ENCODE measurements at places on chromosomes 4 and X. TPM values are rescaled to one million over a fixed set of nuclear protein-coding genes. Genes with fewer than 3 reads are reported as not detected.

DNA sequence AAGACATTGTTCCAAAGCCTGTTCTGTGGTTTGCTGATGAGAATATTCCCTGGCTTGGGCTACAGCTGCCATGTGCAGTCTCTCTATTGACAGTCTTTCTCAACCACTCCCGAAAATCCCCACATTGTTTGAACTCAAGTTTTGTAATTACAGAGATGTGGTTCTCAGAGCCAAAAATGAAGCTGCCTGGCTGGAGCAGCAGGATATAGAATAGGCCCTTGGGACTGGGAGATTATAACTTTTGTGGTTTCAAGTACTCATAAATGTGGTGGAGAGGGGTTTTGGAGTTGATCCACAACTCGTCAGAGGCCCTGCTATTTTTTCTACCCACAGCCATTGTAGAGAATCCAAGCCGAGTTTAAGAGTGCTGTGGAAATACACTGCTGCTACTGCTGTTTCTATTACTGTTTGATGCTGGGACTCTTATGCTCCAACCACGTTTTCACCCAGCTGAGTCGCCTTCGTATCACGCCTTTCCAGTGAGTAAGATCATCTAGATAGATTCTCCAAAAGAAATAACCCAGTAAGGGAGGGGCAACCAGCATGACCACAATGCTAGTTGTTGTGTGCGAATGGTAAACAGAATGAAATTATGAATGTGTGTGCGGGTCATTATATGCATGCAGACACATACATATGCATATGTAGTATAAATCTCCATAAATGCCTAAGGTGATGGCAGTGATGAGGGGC lies 57.1 kb upstream of the ATXN3L start:
- DNase-seq = no peak

DNA sequence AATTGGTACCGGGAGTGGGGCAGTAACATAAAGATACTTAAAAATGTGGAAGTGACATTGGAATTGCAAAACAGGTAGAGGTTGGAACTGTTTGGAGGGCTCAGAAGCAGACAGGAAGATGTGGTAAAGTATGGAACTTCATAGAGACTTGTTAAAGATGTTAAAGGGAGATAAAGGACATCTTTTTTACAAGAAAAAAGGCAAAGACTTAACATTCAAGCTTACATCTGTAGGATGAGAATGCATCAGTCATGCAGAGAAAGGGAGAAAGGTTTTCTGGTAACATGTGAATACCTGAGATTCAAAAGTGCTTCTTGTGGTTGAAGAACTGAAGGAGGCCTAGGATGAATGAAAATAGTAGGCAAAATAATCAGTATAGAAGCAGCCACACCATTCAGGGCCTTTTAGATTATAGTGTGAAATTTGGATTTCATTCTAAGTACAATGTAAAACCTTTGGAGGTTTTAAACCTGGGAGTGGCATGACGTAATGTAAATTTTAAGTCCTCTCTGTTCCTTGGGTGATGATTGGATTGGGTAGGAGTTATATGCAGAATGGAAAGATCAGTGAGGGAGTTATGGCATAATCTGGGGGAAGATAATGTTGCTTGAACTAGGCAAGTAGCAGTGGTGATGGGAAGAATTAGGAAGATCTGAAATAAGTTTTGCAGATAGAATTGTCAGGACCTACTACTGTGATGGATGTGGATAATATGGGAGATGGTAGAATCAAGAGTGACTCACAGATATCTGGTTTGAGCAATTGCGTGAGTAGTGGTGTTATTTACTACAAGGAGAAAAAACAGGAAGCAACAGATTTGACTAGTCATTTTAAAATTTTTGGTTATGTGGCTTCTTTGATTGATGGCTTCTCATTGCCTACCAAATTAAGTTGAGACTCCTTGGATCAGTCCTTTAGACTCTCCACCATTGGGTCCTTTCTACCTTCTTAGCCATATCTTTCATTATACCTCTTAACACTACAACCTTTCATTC lies 138.7 kb downstream of the VSIG4 start:
- DNase-seq = no peak

DNA sequence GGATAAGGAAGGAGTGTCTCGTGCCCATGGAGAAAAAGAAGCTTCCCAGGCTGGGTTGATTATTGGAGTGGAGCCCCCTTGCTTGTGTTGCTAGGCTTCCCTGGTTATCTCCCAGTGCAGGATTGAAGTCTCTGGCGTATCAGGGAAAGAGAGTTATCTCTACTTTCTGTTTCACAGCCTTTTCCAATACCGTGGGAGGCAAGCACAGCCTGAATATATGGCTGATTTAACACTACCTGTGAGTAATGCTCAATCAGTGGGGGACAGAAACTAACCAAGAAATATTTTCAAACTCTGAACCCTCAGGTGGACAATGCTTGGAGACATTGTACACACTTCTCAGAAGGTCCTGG lies 65.2 kb downstream of the SERPINA7 start:
- no peak for DNase-seq

DNA sequence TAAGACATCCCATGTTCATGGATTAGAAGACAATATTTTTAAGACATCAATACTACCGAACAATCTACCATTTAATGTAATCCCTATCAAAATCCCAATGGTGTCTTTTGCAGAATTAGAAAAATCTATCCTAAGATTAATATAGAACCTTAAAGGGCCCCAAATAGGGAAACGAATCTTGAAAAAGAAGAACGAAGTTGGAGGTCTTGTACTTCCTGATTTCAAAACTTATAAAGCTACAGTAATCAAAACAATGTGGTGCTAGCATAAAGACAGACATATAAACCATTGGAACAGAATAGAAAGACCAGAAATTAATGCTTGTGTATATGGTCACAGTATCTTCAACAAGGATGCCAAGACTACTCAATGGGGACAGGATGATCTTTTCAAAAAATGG lies 42.0 kb downstream of the CENPE start:
- no peak for DNase-seq

- DNase-seq = no peak
These were observed 31.6 kb downstream of the MTHFD2L start for GRCh38 chr4:74189331-74190043.

DNA sequence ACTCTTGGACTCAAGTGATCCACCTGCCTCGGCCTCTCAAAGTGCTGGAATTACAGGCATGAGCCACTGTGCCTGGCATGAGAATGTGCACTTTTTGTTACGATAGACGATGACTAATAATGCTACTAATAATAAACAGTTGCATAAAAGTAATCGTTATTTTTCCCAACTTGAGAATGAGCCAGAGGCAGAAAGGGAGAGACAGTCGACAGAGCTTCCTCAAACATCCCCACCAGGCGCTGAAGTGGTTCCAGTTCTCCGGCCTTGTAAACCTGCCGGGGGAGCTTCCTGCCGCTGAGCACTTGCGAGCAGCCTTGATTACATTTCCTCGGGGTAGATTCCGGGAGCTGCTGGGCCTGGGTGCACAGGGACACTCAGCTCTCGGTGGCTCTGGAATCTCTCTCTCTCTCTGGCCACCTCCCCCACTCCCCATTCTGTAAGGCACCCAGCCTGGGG lies 8.9 kb upstream of the HTRA3 start:
- DNase-seq = peak; percentile 57

DNA sequence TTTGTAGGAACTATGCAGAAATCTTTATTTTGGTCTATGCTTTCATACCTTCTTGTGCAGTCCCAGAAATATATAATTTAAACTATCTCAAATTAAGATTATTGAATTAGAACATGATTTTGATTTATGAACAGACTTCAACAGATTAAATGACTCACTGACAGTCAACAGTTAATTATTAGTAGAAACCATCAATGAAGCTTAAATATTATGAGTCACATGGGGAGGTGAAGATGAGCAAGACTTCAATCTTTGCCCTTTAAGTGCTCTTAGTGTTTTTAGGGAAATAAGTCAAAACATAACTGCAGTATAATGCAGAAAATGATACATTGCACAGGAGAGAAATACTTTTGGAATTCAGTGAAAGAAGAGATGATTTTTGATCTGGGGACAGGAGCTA lies 81.5 kb upstream of the BMP3 start:
- no peak for DNase-seq

DNA sequence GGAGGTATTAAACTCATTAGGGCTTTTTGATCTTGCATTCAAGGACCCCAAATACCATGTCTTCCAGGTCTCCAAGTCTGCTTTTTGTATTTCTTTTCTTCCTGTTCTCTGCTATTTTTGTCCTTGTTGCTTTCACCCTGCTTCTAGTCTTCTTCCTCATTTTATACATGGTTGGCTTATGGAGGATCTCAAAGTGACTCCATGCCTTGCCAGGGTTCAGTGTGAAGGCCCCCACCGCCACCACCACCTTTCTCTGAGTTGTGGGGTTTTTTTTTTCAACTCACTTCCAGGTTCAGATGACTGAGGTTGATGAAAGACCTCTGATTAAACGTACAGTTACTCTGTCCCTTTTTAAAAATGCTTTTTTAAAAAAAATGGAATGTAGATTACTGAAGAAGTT lies 96.3 kb downstream of the MAML3 start:
- DNase-seq = no peak

- peak; percentile 57 for DNase-seq
These were observed 37.5 kb upstream of the STK26 start for GRCh38 chrX:131985526-131986049.

DNA sequence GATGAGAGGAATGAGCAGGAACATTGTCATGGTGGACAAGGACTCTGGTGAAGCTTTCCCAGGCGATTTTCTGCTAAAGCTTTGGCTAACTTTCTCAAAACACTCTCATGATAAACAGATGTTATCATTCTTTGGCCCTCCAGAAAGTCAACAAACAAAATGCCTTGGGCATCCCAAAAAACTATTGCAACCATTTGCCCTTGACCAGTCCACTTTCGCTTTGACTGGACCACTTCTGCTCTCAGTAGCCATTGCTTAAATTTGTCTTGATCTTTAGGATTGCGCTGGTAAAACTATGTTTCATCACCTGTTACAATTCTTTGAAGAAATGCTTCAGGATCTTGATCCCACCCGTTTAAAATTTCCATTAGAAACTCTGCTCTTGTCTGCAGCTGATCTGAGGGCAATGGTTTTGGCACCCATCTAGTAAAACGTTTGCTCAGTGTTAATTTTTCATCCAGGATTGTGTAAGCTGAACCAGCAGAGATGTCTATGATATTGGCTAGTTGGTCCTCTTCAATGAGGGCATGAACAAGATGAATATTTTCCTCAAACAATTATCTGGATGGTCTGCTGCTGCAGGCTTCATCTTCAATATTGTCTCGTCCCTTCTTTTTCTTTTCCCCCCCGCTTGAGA lies 14.8 kb downstream of the TBC1D1 start:
- DNase-seq = no peak

DNA sequence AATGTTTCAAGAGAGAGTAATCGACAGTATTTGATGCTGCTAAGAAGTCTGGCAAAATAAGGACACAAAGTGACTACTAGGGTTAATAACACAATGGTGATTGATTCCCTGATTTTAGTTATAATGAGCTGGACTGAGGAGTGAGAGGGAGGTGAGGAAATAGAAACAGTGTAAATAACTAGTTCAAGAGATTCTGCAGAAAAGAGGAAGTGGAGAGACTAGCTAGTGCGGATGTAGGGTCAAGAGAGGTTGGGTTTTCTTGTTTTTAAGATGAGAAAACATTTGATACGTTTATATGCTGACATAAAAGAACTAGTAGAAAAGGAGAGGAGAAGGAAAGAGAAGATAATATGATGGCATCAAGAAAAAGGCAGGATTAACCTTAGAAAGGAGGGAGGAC lies 12.2 kb upstream of the TRPC5 start:
- DNase-seq = no peak

GRCh38 chr4:30269850-30270249 lies 450.3 kb upstream of the PCDH7 start:
- no peak for DNase-seq

DNA sequence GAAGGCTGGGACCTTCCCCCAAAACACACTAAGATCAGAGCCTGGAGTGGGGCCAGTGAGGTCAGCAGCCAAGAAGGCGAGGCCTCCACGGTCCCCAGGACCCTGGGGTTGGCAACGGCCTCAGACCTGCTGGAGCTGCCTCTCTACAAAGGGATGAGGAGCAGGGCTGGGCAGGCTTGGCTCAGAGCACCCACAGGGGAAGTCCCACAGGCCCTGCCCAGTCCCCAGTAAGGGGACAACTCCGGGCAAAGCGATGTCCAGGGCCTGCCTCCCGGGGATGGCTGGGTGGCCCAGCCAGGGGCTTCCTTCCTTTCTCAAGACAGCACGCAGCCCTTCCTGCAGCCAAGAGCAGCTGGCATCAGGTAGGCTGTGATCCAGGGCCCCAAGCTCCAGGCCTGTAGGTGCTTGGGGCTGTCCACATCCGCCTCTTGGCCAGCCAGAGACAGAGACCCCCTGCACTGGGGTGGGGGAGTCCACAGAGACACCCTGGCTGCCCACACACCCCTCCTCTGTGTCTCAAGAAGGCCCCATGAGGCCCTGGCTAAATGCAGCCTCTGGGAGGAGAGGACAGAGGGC lies 5.7 kb downstream of the MXD4 start:
- no peak for DNase-seq

DNA sequence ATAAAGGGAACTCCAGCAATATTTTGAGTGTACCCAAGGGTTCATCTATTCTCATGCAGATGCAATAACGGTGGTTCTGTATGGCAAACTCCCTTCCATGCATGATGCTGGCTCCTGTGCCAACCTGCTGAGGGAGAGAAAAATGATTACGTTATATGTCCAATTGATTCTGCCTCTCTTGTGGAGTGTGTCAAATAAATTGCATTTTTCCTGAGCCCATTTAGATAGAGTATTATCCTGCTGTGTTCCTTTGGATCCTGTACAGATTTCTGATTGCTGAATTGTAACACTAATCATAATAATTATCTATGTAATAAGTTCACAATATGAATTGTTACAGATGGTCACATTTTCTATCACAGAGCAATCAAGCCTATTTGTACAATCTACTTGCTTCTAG lies 821.7 kb downstream of the C4orf33 start:
- DNase-seq = no peak

DNA sequence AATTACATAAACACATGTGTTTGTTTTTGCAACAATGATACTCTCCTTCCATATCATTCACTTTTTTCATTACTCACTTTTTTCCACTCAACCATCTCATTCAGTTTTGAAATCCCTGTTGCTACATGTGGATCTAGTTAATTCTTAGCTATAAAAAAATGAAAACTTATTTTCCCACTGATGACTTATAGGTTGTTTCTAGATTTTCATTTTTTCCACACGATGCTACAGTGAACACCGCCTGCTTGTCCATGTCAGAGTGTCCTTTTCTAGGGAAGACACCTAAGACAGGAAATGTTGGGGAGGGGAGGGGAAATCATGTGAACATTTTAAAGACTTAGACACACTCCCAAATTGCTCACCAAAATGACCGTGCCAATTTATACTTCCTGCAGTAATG lies 70.2 kb downstream of the SUPT20HL2 start:
- no peak for DNase-seq

Gene PNMA5
- not detected for total RNA-seq

Gene LGI2
- 8.3 TPM for total RNA-seq

Gene MAGIX
- 2.1 TPM for total RNA-seq

Gene CENPVL1
- total RNA-seq = not detected

Gene TAF7L
- total RNA-seq = not detected

Gene CLTRN
- total RNA-seq = 2.1 TPM

Gene ODAPH
- total RNA-seq = not detected

Gene CT45A10
- not detected for total RNA-seq

Gene L1CAM
- 12.8 TPM for total RNA-seq

Gene UNC5C
- total RNA-seq = not detected
